ENCODE measurements at places on chromosomes 7 and 10.

GRCh38 chr7:157668884-157669767 is 332.3 kb downstream of the DNAJB6 start:
- no peak for ATAC-seq

- no peak for ATAC-seq
Observed at GRCh38 chr10:260819-261429, 125.7 kb downstream of the ZMYND11 start.

GRCh38 chr7:47651355-47652317 is 69.7 kb upstream of the TNS3 start:
- peak; percentile 86 for ATAC-seq

- ATAC-seq, result peak; percentile 90
Observed at GRCh38 chr10:108204528-108205305, 1040.2 kb upstream of the SORCS1 start.

DNA sequence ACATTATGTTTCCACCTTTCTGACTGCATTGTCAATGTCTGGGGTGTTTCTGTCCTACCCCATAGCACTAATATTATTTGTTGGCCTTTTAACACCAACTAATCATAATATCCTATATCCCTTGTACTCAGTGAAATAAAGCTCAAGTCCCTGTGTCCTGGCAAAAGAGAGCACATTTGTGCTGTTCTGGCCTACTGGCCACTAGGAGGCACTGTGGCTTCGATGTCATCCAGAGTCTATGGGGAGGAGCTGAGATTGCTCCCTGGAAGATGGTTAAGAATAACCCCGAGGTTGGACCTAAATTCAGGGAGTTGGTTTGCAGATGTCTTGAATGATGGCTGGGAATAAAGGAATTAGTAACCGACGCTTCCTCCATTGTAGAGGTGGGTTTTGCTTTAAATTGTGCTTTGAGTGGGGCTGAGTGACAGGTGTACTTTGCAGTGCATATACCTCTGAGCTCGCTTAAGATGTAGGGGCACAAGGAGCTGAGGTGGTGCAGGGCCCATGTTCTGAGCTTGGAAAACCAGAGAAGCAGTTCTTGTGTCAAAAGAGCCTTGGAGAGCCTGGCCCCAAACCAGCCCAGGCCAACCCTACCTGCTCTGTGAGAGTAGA is 191.2 kb upstream of the PRSS1 start:
- peak; percentile 56 for ATAC-seq
